ENCODE measurements at places on chromosomes 2 and 18.

GRCh38 chr18:50947899-50948298 lies 19.9 kb upstream of the ELAC1 start:
- no peak for DNase-seq

- peak; percentile 81 for DNase-seq
These were observed 563.1 kb upstream of the PIK3C3 start for GRCh38 chr18:41391616-41392595.

DNA sequence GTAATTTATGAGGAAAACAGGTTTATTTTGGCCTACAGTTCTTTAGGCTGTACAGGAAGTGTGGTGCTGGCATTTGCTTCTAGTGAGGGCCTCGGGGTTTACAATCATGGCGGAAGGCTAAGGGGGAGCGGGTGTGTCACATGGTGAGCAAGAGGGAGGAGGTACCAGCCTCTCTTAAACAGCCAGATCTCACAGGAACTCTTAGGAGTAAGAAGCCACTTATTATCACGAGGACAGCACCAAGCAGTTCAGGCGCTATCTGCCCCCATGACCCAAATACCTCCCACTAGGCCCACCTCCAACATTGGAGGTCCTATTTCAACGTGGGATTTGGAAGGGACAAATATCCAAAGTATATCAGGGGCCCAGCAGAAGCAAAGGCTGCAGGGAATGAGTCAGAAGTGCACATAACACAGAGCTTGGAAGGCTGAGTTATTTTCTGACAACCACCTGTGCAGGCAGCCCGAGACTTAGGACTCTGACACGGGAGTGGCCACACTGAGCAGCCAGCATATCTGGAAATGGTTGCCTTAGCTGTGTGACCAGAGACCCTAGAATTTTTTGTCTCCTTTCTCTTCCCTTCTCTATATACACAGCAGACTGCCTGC lies 170.9 kb downstream of the PRPF40A start:
- no peak for DNase-seq

DNA sequence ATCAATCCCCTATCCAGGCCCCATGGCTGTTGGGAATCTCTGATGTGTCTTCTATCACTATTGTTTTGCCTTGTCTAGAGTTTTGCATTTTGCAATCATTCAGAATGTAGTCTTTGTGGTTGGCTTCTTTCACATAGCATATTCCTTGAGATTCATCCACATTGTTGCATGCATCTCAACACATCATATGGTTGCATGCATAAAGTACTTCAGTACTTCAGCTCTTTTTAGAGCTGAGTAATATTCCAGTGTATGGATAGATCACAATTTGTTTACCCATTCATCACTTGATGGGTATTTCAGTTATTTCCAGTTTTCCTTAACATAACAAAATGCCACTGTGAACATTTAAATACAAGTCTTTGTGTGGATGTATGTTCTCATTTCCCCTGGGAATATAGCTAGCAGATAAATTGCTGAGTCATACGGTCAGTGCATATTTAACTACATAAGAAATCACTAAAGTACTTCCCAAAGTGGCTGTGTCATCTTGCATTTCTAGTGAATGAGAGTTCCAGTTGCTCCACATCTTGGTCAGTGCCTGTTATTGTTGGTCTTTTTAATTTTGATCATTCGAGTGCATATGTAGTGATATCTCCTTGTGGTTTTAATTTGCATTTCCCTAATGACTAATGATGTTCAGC lies 138.8 kb downstream of the BCL11A start:
- DNase-seq = no peak

DNA sequence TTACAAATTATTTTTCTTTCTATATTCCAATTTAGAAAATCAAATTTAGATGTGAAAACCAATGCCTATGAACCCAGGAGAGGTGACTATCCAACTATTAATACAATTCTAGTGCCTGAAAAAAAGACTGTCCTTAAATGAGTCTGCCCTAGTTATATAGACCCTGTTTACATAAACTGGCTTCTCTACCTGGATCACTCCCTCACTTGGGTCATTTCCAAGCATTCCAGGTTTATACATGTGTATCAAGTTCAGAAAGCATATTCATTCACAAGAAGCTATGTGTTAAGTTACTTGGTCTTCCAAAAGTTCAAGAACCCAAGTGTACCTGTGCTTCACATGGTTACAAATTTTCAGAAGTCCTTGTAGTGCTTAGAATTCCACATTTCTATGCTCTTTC lies 8.3 kb downstream of the ZNF385B start:
- DNase-seq = no peak

DNA sequence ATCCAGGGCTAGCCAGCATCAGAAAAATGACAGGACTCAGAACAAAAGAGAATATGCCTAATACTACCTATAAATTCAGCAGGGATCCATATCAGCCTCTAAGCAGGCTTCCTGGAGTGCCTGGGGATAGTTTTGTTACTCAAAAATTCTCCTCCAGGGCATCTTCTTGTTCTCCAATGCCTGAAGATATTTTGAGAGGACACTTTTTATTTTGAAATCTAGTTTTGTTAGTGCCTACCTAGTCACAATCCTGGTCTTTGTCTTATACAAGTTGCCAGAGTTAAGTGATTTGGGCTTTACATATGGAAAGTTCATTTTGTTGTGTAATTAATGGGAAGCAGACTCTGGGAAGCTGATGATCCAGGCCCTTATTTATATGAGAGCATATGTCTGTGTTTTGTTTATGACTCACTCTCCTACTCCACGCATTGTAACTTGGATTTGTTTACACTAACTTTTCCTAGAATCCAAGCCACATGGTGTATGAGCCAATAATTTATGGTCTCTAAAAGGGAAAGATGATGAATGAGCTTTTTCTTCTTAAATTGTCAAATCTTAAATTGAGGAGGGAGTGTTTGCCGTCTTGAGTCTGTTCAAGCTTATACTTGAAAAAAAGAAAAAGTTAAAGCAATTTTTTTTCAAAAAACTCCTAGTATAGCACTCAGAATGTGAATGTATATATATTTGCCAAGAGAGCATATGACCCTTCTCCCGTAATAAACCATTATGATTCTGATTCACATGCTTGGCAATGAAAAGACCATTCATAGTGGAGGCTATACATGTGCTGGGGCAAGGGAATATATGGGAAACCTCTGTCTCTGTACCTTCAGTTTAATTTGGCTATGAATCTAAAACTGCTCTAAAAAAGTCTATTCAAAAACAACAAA lies 370.3 kb downstream of the SETBP1 start:
- DNase-seq = no peak
